ENCODE measurements at places on chromosomes 3 and 15. TPM values are rescaled to one million over a fixed set of nuclear protein-coding genes. Genes with fewer than 3 reads are reported as not detected.

The SLC28A2 gene
- total RNA-seq, result not detected

The GFM1 gene
- total RNA-seq, result 101 TPM

The PCSK6 gene
- 1.6 TPM for total RNA-seq

The OR5K3 gene
- not detected for total RNA-seq

The CTXN2 gene
- total RNA-seq, result not detected

The TRAK1 gene
- total RNA-seq, result 70.4 TPM

The SLC22A14 gene
- 0.10 TPM for total RNA-seq

The CISH gene
- 0.33 TPM for total RNA-seq

The HMG20A gene
- total RNA-seq, result 51.9 TPM

The PHLDB2 gene
- 90.4 TPM for total RNA-seq

The SRGAP3 gene
- 0.98 TPM for total RNA-seq

The CCR5 gene
- not detected for total RNA-seq

The CLRN1 gene
- not detected for total RNA-seq

The FBLN2 gene
- total RNA-seq, result 1.2 TPM

The ZNF80 gene
- total RNA-seq, result not detected

The RLBP1 gene
- total RNA-seq, result not detected

The DPPA2 gene
- total RNA-seq, result not detected

The MOBP gene
- 0.19 TPM for total RNA-seq

The SAMD7 gene
- total RNA-seq, result not detected

The CCR9 gene
- total RNA-seq, result not detected

The GTF2E1 gene
- 24.9 TPM for total RNA-seq

The MESP2 gene
- total RNA-seq, result 0.19 TPM

The RBSN gene
- 26.7 TPM for total RNA-seq

The DLL4 gene
- 80.4 TPM for total RNA-seq

The MAGEL2 gene
- total RNA-seq, result 0.33 TPM

The P2RY1 gene
- 2.7 TPM for total RNA-seq

The RAB5A gene
- total RNA-seq, result 119 TPM

The ATG3 gene
- 70.5 TPM for total RNA-seq

The ZBED2 gene
- not detected for total RNA-seq

The STAC gene
- total RNA-seq, result 0.57 TPM

The ZSCAN29 gene
- total RNA-seq, result 21.6 TPM

The TF gene
- total RNA-seq, result under 0.01 TPM

The CPA3 gene
- total RNA-seq, result 0.98 TPM

The IQCF5 gene
- total RNA-seq, result not detected

The GRAMD1C gene
- 26.8 TPM for total RNA-seq

The ITGB5 gene
- total RNA-seq, result 88.8 TPM

The IL17RB gene
- not detected for total RNA-seq

The HHATL gene
- not detected for total RNA-seq

The SPTBN5 gene
- 15.2 TPM for total RNA-seq

The TM4SF4 gene
- not detected for total RNA-seq

The CCR3 gene
- total RNA-seq, result not detected

The COL8A1 gene
- total RNA-seq, result 860 TPM

The PIERCE2 gene
- 0.38 TPM for total RNA-seq

The ITIH1 gene
- not detected for total RNA-seq

The PLCB2 gene
- 1.1 TPM for total RNA-seq

The WDR93 gene
- total RNA-seq, result 0.10 TPM

The DUOX1 gene
- total RNA-seq, result not detected

The AGBL1 gene
- total RNA-seq, result under 0.01 TPM

The BCHE gene
- total RNA-seq, result 3.8 TPM

The CD80 gene
- total RNA-seq, result not detected

The OR5H15 gene
- total RNA-seq, result not detected

The CFAP92 gene
- 0.48 TPM for total RNA-seq

The SST gene
- not detected for total RNA-seq

The MGLL gene
- total RNA-seq, result 67.6 TPM
